Liver (tissue), 10 donors: ENCODE measurements at places on chromosomes 7 and 10. TPM values are rescaled to one million over a fixed set of nuclear protein-coding genes. Genes with fewer than 3 reads are reported as not detected.

- DNase-seq = no peak
Measured at GRCh38 chr10:18000601-18001000, 48.9 kb downstream of the SLC39A12 start.

DNA sequence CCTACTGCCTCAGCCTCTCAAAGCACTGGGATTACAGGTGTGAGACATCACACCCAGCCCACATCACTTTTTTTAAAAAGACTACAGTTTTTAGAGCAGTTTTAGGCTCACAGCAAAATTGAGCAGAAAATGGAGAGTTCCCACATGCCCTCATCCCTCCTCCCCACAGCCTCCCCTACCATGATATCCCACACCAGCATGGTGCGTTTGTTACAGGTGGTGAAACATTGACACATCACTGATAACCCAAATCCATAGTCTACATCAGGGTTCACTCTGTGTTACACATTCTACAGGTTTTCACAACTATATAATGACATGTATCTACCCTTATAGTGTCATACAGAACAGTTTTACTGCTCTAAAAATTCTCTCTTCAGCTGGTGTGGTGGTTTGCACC lies 24.3 kb upstream of the TOMM7 start:
- DNase-seq = no peak

- DNase-seq = no peak
Measured at GRCh38 chr10:44820094-44820493, 91.0 kb upstream of the TMEM72 start.

DNA sequence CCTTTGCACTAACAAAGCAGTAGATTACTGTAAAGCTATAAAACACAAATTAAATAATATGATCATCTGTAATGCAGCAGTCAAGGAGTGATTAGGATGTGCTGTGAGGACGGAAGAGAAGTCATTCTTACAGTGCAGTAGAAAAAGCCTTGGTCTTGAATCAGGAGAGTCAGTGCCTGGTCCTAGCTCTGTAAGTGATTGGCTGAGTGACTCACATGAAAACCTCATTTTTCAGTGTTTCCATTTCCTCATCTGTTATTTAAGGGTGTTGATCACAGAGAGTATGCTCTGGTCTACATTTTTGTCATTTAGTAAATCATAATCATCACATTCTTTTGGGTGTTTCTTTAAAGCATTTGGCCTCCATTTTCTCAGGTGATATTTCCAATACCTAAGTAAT lies 717.8 kb downstream of the LRMDA start:
- no peak for DNase-seq

DNA sequence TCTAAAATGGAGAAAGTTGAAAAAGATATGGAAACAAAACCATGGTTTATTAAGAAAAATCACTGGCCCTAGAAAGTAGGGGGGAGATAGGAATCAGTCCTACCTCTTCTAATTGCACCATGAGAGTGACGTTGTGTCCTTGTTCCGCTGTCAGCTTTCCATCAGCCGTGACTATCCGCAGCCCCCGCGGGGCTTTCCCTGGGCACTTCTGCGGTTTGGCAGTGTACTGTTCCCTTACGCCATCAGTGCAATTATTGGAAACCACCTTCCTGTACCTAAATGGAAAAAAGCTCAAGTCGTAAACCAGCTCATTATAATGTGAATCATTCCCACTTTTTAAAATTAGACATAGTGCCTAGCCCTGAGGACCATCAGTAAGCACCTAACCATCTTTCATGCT lies 512.2 kb downstream of the SORCS1 start:
- no peak for DNase-seq

DNA sequence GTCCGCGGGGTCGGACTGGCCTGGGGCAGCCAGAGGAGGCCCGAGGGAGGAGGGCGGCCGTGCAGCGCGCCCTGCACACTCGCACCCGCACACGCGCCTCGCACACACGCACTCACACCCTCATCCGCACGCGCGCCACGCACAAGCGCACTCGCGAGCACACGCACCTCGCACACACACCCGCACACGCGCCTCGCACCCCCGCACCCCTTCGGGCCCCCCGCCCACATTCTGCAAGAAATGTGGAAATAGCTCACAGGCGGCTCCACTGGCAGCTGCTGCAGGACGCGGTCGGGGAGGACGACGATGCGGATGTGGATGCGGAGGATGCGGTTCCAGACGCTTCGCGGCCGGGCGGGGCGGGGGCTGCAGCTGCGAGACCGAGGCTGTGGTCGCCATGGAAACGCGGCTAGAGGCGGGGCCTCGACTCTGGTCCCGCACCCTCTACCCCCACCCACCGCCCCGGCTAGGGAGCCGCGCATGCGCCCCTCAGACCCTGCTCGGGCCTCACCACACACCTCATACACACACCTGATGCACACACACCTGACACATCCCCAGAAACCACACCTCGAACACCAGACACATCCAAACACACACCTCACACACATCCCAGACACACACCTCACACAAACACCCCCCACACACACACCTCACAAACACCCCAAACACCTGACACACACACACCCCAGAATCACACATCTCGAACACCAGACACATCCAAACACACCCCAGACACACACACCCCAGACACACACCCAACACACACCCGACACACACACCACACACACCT lies at the start of gene CALY:
TSS of gene CALY (minus strand) at position 320 of the 793 bp plus-strand sequence. CDS start 7,907 bp downstream, outside the sequence.
- no peak for DNase-seq

GRCh38 chr7:54827734-54828133 lies 68.7 kb upstream of the SEC61G start:
- no peak for DNase-seq

DNA sequence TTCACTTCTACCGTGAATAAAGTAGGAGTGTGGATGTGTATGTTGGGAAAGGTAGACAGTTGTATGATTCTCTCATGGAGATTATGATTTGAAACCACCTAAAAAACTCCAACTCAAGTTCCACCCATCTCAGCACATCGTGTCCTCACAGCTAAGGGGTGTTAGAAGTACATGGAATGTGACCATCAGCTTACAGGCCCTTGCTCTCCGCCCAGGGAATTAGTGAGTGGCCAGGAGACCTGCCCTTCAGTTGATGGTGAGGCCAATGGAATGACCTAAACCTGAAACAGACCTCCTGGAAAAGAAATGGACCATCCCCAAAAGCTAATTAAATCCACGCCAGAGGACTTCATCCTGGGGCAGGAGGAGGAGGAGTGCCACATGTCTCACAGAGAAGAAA lies 2.1 kb upstream of the WNT2 start:
- DNase-seq = no peak

DNA sequence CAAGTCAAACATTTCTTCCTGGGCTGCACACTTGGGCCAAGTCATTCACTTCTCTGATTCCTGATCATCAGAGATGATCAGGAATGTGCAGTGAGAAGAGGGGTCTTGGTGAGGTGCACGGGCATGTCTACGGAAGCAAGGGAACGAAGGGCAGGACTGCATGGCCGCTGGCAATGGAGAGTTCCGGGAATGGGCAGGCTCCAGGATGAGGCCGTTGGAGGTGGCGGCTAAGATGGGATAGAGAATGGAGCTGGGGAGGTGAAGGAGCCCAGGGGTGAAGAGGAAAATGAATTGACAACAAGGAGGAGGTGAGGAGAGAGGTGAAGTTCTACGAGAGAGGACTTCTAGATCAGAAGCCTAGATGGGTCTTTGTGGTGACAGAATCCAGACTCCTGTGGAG lies 260.0 kb downstream of the GRID1 start:
- DNase-seq = no peak

GRCh38 chr10:112819231-112819630 lies 130.8 kb upstream of the TCF7L2 start:
- DNase-seq = no peak

GRCh38 chr7:40033826-40034225 lies 83.8 kb downstream of the CDK13 start:
- DNase-seq = no peak

- DNase-seq = no peak
Measured at GRCh38 chr10:103727991-103728689, 127.2 kb downstream of the SH3PXD2A start.

GRCh38 chr7:66105263-66105748 lies 9.3 kb upstream of the CRCP start:
- DNase-seq = no peak

DNA sequence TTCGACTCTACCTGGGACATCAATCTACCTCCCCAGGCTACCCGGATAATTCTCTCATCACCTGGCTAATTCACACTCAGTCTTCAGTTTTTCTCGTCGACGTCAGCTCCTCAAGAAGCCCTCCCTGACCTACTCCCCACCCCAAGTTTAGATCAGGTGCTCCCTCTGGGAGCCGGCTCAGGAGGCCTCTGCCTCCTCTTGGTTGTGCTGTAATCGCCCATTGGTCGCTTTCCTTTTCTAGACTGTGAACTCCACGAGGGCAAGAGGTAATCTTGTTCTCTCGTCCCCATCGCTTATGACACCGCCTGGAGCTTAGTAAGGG lies 461 bp upstream of the WIPF3 start:
- DNase-seq = no peak

DNA sequence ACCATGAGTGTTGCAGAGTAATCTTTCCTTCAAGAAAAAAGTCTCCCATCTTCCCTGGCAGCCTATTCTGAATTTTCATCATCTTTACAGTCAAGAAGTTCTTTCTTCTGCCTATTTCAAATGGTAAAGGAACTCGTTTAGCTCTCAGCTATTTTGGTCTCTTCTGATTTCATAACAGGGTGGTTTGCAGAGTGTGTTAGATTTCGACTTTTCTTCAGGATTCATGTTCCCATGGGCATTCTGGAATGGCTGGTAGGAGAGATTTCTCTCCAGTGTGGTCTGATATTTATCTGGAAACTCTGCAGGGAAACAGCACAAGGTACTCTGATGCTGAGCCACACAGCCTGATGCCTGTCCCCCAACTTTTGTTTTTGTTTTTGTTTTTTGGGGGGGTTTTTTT lies 111.1 kb upstream of the FAM171A1 start:
- DNase-seq = no peak

SFTPA1 gene
- not detected for polyA plus RNA-seq

HGF gene
- polyA plus RNA-seq = 12.0 TPM

VPS37D gene
- polyA plus RNA-seq = 1.6 TPM

GDF2 gene
- polyA plus RNA-seq = 20.5 TPM

CUZD1 gene
- 0.07 TPM for polyA plus RNA-seq

TRPV6 gene
- 0.32 TPM for polyA plus RNA-seq

CDC14C gene
- polyA plus RNA-seq = not detected

GPR26 gene
- polyA plus RNA-seq = not detected

UTF1 gene
- not detected for polyA plus RNA-seq
